ENCODE measurements at places on chromosomes 6 and 20.

GRCh38 chr6:93327857-93328256 is 91.5 kb downstream of the EPHA7 start:
- no peak for DNase-seq

GRCh38 chr20:31560746-31561598 is 44.1 kb upstream of the ID1 start:
- no peak for DNase-seq

DNA sequence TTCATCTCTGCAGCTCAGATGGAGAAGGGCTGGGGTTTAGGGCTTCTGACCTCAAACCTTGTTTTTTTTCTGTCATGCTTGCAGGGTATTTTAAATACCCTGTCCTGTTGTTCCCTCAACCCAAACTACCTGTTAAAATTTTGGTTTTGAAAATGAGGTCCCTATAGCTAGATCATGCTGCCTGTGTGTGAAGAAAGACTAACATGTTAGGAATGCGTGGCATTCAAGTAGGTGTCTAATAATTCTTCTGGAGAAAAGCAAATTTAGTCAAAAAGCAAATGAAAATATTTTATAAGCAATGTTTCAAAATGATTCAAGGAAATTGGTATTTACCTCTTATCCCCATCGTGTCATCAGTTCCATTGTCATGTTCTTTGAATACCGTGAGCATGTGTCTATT is 77.2 kb upstream of the C20orf144 start:
- DNase-seq, result no peak

DNA sequence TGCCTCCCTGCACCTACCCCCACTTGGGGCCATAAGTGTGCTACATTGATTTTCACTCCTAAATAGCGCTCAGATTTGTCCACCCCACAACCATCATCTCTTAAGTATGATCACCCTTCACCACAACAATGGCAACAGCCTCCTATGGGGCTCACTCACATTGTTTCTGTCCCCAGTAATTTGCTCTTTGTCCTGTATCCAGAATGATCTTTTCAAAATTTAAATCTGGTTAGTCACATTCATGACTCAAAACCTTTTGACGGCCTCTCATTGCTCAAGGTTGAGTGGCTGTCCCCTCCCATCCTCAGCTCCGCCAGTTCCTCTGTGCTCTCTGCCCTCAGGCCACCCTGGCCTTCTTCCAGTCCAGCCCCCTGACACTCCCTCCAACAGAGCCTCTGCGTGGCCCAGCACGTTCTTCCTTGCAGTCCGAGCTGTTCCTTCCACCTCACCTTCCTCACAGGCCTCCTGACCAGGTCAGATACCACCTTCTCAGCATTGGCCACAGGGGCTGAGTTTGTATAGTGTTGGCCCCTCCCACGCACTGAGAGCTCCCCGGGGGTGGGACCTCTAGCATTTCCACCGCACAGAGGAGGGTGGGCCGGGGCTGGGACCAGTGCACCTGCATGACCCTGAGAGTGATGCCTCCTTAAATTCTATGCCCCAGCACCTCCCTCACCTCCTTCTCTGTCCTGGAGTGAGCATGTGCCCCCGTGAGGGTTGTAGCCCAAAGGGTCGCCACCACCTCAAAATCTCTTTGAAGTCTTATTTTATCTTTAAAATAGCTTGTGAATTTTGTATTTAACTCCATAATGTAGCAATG is 2.4 kb upstream of the PPP1R3G start:
- no peak for DNase-seq

DNA sequence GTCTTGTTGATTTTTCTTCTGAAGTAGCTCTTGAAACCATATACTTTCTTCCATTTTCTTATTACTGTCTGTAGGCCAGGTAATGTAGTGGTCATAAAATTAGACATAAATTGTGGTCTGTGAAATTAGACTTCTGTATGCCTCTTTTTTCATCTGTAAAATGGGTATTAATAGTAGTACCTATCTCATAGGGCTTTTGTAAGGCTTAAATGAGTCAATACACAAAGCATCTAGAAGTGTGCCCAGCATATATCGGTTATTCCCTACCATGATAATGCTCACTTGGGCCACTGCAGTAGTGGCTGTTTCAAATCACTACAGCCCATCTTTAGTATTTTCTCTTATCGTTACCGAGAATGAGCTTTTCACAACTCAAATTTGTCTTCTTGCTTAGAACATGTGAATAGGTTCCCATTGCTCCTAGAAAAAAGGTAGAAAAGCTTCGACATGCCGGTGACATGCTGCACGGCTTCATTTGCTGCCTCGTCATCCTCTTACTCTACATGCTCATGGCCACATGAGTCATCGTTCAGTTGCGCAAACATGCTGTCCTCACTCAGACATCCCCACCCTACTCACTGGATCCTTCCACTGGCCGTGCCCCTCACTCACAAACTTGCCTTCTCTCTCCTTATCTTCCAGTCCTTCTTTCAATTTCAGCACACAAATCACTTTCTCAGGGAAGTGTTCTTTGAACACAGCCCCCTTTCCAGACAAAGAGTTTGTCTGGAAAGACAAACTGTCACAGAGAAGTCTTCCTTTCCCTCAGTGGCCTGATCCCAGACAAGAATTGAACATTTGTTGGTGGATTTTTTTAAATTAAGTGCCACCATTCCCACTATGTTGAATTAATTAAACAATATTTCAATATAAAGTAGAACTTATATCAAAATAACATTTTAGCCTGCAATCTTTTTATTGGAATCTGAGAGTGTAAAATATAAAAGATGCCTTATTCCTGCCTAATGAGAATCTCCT is 32.2 kb upstream of the ERVFRD-1 start:
- DNase-seq, result no peak

DNA sequence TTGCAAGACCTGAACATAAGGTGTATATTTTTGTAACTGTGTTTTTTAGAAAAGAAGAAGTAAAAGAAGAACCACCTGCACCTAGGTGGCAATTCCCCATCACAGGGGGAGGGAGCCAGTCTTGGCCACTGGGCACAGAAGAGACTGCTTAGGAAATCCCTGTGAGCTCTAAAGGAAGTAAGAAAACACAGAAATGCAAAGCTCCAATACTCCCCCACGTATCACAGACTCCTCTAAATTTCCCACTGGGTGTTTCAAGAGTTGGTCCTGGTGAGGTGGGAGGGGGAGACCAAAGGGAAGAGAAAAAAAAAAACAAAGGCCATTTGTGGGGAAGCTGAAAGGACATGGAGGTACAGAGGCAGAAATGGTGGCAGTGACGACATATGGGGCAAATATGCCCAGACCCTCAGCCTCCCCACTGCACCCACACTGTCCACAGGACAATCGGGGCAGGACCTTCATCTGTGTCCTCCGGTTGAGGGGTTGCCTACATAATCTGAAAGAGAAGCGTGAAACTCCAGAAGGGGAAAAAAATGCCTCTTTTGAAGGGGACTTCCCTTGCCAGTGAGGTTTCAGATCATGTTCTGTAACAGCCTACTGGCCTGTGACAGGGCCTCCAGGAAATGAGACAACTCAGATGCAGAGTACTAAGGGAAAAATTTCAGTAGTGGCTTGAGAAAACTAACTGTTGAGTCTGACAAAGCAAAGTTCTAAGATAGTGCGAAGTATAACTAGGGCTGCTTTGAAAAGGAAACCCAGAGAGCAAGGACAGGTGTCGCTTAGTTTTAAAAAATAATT is 226.2 kb upstream of the MARCKS start:
- DNase-seq, result no peak

DNA sequence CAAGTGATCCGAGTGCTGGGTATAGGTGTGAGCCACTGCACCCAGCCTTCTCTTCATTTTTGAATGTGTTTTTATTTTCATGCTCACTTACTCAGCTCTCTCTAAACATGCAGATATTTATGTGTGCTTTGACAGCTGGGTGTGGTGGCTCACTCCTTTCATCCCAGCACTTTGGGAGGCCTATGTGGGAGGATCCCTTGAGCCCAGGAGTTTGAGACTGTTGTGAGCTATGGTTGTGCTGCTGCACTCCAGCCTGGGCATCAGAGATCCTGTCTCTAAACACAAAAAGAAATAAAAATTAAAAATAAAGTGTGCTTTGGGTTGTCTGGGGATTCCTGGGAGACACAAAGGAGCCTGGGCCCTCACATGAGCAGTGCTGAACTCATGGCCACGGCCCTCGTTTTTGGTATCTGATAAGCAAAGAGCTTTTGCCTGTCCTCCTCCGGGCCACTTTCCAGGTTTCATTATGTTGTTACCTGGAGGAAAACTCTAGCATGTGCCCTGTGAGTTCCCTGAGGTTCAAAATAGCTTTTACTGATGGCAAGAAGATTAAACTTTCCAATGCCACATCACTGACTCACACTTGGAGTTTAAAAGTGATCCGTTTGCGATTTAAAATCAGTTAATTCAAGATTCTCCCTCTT is 78.5 kb downstream of the CD164 start:
- no peak for DNase-seq

- DNase-seq, result no peak
Measured at GRCh38 chr6:108801366-108801765, 46.9 kb upstream of the ARMC2 start.

- DNase-seq, result no peak
Measured at GRCh38 chr6:98574984-98575383, 259.4 kb upstream of the POU3F2 start.

DNA sequence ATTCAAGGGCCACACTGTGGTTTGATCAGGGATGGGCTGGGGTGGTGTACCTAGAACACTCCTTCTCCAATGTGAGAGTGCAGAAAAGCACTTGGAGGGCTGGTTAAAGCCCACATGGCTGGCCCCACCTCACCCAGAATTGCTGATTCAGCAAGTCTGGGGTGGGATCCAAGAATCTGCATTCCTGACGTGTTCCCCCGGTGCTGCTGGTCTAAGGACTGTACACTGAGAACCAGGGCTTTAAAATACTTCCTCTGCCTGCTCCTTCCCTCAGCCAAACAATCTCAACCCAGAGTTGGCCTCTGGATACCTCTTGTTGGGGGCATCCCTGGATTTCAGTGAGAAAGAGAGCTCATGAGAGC is 13.4 kb upstream of the OCSTAMP start:
- DNase-seq, result no peak

DNA sequence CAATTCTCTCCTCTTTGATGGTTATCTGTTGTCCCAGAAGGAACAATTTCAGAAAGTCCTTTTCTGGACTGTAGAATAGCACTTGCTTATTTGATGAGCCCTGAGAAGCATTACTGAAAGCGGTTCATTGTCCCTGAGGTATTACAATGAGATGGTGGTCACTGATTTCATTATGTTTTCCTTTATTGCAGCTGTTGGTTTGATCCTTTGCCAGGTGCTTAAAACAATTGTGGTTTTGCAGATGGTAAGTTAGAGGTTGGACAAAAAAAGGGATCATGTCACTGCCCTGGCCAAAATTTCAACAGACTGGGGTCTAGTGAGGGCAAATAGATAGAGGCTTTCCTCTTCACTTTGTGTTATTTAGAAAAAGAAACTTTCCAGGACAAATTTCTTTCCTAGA is 61.9 kb downstream of the ESR1 start:
- DNase-seq, result no peak

DNA sequence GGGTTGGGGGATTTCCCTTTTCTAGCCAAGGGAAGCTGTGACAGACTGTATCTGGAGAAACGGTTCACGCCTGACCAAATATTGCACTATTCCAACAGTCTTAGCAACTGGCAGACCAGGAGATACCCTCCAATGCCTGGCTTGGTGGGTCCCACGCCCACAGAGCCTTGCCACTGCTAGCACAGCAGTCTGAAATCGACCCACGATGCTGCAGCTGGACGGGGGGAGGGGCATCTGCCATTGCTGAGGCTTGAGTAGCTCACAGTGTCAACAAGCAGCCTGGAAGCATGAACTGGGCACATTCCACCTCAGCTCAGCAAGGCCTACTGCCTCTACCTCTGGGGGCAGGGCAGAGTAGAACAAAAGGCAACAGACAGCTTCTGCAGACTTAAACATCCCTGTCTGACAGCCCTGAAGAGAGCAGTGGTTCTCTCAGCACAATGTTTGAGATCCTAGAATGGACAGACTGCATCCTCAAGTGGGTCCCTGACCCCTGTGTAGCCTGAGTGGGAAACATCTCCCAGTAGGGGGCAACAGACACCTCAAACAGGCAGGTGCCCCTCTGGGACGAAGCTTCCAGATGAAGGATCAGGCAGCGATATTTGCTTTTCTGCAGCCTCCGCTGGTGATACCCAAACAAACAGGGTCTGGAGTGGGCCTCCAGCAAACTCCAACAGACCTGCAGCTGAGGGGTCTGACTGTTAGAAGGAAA is 89.9 kb upstream of the ECI2 start:
- DNase-seq, result no peak

DNA sequence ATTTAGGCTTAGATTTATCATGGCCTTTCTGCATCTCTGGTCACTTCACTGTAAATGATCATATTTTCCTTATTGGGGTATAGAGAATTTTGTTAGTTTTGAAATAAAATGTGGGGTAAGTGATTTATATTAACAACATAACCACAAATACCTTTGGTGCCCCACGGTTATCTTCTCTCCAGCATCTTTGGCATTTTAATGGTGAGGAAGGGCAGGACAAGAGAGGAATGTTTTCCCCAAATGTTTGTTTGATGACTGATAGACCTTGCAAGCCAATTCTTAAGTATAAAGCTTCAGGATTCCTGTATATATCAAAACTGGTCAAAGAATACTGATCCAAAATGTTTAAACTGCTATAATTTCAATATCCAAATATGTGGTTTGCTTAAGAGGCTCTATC is 171.6 kb upstream of the SMLR1 start:
- no peak for DNase-seq

GRCh38 chr6:119517428-119517827 is 167.9 kb upstream of the MAN1A1 start:
- no peak for DNase-seq

DNA sequence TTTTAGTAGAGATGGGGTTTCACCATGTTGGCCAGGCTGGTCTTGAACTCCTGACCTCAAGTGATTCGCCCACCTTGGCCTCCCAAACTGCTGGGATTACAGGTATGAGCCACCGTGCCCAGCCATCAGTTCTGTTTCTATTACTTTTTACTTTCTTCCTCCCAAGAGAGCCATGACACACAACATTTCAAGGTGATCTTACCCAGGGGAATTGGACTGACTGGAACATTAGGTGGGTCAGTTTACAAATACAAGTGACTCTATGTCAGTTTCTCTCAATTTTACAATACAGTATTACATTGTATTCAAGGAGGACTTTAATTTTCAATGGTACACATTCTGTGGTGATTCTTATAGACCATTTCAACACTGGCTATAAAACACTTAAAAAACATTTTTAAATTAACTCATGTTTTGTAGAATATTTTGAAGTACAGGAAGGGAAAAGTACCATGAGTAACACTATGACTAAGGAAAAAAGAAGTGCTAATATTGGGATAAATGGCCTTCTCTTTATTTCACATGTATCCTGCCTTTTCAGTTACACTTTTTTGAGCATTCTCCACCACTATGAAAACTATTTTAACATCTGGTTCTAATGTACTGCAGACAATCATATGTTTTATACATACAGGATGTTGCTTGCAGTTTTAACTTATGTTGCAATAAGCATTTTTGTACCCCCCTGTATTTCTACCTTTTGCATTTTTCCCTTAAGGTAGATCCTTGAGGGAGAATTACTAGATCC is 8.4 kb downstream of the TPBG start:
- no peak for DNase-seq

GRCh38 chr6:16634855-16635254 is 126.4 kb downstream of the ATXN1 start:
- no peak for DNase-seq
